ENCODE measurements at places on chromosomes 12 and 14.

DNA sequence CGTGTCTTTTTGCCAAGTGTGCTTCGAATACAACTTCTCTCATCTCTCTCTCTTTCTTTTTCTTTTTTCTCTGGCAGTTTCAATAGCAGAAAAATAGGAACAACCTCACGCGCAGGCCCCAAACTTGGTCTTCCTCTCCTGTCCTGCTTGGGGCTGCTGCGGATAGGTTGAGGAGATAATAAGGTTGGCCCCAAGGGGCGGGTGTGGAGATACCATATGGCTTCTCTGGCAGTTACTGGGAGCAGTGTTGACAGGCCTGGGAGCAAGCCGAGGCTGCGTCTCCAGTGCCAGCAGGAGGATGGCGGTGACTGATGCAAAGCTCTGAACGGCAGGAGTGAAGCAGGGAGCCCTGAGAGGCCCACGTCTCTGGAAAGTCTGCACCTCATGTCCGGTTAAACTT is 89.5 kb upstream of the MANSC4 start:
- no peak for DNase-seq

DNA sequence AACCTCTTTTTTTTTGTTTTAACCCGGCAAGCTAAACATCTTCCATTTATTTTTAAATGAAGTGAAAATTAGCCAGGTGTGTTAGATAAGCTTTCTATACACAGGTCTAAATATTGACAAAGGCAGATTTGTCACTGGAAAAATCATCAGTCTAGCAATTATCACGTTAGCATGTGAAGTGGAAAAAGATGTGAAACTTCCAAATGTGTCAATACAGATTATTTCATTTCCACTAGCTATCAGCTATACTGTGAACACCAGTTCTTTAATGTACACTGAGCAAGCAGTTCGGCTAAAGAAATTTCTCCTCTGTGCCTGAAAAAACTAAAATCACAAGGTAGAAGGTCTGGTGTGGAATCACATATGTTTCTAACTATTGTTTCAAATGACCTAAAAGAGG is 96.6 kb upstream of the G2E3 start:
- no peak for DNase-seq

DNA sequence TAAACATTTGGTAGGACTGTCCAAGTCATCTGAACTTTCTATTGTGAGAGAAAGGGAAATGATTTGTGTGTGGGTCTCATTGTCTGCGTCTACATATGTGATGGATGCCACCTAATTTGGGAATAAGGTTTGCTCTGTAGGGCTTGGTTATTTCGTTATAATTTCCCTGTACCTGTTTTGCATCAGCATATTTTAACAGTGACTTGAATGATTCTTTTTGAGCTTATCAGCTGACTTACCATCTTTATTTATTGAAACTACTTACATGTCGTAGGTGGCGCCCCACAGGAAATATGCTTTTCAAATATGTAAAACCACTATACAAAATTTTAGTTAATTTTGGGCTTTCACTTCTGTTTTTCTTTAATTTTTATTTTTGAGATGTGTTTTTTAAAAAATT is 56.5 kb upstream of the BCAT1 start:
- DNase-seq, result no peak

- DNase-seq, result no peak
Measured at GRCh38 chr12:101738920-101739665, at the start of gene SYCP3. TSS of gene SYCP3 (minus strand) at chr12:101739462. CDS start at chr12:101737935, 1,527 bp downstream.

GRCh38 chr12:43869184-43869583 is 33.3 kb downstream of the TMEM117 start:
- no peak for DNase-seq

- DNase-seq, result no peak
Measured at GRCh38 chr12:110743571-110744093, 941 bp upstream of the PPP1CC start.

DNA sequence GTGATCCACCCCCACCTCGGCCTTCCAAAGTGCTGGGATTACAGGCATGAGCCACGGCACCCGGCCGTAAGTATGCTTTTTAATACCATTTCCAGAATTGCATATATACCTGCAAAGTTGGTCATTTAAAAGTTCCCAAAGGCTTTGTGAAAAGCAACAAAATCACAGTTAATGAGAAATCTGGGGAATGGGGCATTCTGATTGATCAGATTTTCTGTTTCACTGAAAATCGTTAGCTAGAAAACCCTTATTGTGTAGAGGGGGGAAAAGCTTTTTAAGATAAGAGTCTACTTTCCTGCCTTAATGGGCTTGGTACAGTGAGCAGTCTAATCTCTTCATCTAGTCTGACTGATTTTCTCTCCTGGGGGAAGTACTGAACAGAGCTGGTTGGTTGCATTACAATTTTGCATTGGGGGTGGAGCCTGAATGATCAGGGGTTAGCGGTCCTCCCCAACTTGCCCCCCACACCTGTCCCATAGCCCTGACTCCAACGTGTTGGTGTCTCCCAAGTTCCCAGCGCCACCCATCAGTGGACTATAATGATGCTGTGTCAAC is 23.8 kb downstream of the IL31 start:
- DNase-seq, result no peak

DNA sequence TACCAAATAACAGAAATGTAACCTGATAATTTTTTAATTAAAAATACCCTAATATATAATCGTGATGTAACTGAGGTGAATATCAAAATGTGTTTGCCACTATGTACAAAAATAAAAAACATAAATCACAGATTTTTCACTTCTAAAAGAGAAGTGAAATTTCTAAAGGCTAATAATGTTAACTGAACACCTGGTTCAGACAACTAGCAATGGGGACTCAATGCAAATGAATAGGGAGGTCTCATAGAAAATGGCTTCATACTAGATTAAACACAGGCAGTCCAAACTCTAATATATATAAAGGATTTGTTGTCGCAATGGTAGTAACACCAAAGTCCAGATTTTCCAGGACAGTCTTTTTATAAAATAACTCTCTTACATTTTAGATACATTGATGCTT is 365.4 kb upstream of the ATP2B1 start:
- no peak for DNase-seq

- no peak for DNase-seq
Measured at GRCh38 chr12:63941166-63941800, 96.8 kb downstream of the SRGAP1 start.
